DMS79 treated with DMSO at 0.1 percent for 48 hours (cell line): ENCODE measurements at places on chromosomes 7 and 10.

DNA sequence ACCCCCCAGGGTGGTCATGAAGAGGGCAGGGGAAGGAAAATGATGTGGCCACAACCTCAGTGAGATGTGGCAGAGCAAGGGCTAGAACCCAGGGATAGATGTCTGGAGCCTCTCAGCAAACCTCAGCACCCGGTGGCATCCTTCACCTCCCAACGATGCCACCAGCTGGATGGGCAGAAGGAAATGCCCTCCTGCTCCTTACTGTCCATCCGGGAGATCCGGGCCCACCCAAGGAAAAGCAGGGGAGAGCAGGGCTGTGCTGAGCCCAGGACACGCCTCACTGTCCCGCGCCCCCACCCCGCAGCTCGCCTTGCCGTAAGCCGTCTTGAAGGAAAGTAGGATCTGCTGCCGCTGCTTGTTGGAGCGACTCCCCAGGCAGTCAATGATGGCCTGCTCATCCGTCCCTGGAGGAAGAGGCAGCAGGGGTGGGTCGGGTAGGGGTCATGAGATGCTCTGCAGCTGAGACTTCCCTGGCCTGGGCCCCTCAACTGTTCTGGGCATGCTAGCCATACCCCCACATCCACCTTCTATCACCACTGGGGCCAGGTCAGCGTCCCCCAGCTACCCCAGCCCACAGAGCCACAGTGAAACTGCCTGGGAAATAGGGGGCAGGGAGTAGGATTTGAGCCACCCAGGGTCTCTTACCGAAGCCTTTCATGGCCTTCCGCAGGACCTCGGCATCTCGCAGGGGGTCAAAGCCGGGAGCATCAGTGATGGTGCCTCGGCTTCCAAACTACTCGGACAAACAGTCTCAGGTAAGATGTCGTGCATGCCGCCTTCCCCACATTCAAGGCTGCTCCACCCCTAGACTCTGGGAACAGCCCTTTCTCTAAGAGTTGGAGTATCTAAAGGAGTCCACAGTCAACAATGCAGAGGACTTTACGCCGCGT, 34.3 kb downstream of the PLAC9 start:
- no peak for DNase-seq

DNA sequence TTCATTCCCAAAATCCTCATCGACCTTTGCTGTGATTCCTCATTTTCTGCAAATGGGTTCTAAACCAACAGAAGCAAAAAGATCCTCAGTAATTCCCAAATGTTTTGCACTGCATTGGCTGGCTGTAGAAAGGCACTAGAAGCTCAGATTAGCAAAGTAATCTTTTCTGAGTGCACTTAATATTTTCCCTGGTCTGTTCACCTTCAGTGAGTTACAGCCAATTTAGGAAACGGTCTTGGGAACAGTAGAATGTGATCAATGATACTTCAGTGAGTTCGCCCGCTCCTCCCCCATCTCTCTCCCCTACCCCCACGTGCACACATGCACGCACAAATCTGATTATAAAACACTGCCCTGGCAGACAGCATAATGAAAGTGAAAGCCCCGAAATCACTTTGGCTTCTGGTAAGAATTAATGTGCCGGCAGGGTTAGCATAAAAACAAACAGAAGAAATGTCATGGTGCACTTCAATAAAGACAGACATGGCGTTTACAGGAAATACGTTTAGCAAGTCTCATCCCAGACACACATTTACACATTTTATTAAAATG, 201.3 kb upstream of the CDCA7L start:
- peak; percentile 72 for DNase-seq

DNA sequence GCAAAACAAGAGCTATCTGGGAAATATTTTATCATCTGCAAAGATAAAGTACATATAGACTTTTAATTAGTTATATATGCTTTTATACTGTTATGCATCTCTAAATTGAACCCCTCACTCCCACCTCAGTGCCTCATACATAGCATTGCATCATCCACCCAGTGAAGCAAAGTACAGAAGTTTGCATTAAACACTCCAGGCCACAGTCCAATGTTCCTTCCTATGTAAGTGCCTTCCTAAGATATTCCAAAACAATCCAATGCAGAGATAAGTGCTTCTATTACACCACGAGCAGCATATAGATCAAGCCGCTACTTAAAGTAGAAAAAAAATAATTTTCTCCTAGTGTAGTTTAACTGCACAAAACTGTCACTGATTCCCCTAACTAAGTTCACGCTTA, 3.4 kb downstream of the CPXM2 start:
- DNase-seq: no peak

DNA sequence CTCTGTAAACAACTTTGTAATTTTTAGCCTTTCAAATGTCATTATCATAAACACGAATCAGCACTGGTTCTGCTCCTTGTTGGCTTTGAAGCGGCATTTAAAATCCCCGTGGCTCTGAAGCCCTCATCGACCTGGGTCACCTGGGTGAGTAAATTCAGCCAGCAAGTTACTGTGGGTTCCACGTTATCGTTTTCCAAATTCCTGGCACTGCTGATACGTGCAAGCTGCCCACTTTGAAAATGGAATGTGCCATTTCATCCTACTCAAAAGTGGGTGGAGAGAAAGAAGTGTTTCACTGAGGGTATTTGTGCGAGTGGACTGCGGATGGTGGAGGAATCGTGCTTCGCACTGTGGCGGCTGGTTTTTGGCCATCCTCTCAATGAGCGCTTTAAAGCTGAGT, 281.7 kb downstream of the KLF6 start:
- no peak for DNase-seq

GRCh38 chr7:71210220-71210619, 78.3 kb downstream of the GALNT17 start:
- DNase-seq: no peak

- no peak for DNase-seq
Observed at GRCh38 chr10:132977076-132977475, 34.7 kb upstream of the CFAP46 start.

GRCh38 chr7:3191548-3191947, 109.5 kb upstream of the SDK1 start:
- no peak for DNase-seq

- no peak for DNase-seq
Observed at GRCh38 chr7:118657391-118658005, 433.0 kb downstream of the ANKRD7 start.

- no peak for DNase-seq
Observed at GRCh38 chr7:99614495-99614894, 2.3 kb upstream of the ZSCAN25 start.

- DNase-seq: no peak
Observed at GRCh38 chr10:114336823-114337509, 67.3 kb downstream of the AFAP1L2 start.

- DNase-seq: no peak
Observed at GRCh38 chr7:85130702-85131101, 56.2 kb downstream of the SEMA3D start.

DNA sequence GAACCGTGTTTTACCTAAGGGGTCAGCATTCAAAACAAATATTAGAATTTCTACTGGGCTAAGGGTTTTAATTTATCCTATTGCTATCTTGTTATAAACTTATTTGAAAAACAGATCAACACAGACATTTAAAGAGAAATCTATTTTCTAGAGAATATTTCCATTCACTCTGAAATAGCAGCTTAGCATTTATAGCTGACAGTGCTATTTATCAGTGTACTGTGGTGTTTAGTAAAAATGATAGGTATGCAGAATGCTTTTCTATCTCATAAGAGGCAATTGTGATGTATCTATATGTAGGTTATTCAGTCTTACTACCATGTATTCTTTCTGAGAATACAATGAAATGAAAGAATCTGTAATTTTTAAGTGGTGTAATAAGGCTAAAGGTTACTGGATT, 1077.4 kb downstream of the REEP3 start:
- DNase-seq: no peak

DNA sequence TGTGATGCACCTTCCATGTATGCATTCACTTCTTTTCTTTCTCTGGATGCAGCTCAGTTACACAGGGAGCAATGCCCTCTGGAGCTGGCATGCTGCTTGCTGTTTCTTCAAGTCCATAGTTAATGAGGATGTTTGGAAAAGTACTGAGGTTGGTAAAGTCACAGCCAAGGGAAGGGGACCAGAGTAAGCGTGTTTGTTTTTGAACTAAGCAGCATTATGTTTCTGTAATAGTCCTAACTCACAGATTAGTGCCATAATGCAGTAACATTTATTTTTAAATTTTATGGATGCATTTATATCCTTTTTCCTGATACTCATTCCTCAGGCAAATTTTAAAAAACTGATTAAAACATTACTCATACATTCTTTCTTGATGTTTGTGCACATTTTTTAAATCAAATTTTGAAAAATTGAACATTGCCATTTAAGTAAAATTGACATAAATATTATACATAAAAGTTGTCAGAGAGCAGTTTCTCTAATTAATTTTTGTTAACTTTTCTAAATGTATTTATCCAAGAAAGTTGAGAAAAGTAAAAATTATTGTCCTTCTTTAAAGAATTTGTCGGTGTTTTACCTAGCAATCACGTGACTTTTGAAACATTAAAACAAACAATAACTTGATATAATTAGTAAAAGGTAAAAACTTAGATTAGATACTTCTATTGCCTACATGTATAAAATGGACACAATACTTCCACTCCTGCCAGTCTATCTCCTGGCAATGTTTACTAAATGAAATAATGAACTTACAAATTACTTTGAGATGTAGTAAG, 659.6 kb upstream of the ANKRD30A start:
- DNase-seq: no peak

DNA sequence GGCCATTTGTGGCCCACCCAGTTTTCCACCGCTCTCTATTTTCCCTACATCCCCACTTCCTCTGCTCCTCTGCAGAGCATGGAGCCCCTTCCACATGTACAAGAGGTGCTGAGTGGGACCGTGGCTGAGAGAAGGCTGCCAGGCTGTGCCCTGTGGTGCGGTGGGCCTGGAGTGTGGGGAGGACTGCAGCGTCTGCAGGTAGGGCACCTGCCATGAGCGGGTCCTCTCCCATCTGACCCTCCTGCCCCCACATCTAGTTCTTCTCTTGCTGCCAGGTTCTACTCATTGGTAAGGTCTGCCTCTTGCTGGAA, 145.6 kb upstream of the FAM20C start:
- DNase-seq: no peak

DNA sequence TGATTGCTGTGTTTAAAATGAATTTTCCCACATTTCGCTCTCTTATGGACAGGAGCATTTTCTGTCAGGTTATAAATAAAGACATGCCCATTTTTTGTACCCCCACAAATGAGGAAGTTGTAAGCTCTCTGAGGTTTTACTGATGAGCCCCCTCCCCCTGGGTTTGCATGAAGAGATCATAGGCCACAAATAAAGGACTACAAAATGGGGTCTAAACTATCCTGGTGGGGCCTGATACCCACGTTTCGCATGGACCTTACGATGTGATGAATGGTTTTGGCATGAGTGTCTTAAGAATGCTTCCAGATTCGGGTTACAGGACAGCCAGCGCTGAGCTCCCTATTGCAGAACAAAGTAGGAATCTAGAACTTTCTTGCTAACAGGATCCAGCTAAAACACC, 5.8 kb downstream of the IKZF1 start:
- no peak for DNase-seq

- DNase-seq: no peak
Observed at GRCh38 chr7:26978146-26978545, 113.8 kb upstream of the SKAP2 start.

- DNase-seq: no peak
Observed at GRCh38 chr10:63644418-63645142, 123.4 kb downstream of the REEP3 start.
